ENCODE measurements at places on chromosomes 2 and 18.
A peak's percentile ranks its signal among the peaks of the same experiment; 100 is the strongest.

- DNase-seq = no peak
These were observed 103.3 kb downstream of the MYO5B start for GRCh38 chr18:50091509-50092244.

DNA sequence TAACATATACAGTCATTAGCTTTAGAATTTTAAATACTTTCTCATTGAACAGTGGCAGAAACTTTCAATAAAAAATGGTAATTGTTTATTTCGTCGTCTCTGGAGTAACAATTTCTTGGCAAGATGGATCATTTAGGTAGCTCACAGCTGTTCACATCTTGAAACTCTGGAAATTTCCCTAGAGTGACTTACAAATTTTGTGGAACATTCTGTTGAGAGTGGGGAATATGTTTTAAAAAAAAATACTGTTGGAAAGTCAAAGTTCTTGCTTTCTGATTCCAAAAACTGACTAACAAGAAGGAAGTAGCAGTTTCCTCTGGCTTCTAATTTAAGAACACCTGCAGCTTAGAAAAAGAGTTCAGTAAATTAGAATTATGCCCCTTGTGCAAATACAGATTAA is 11.2 kb upstream of the CALCRL start:
- DNase-seq = no peak

DNA sequence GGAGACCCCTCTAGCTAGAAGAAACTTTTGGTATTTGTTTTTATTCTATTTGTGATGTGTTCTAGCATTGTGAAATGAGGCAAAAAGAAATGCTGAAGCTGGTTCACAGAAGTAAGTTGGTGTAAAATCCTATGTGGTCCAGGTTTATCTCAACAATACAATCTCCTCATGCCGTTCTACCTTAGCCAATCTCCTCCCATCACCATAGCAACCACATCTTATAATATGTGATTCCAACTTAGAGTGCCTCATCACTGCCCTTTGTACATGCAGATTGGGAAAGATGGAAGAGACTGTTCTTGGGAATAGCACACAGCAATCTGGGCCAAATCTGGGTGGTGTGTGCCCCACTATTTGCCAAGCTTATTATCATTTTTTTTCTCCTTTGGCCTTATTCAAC is 30.3 kb downstream of the DPP10 start:
- DNase-seq = no peak

GRCh38 chr2:219045937-219046550 is 4.7 kb upstream of the CFAP65 start:
- DNase-seq = no peak

DNA sequence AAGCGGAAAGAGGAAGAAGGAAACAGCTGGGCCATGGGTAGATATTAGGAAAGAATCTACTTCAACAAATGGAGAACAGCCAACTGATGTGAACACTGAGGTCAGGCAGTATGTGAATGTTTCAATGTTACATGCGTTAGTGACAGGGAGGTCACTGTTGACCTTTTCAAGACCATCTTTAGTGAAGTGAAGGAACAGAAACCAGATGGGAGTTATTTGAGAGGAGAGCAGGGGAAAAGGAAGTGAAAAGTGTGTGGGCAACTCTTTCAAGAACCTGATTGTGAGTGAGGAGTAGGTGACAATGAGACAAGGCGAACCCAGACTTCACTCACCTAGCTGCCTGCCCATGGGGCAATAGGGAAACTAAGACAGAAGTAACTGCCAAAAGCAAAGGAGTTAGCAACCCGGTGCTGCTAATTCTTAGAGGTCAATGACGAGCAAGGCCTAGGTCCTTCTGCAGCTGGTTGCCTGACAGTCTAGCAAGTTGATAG is 67.0 kb downstream of the SP3 start:
- no peak for DNase-seq

DNA sequence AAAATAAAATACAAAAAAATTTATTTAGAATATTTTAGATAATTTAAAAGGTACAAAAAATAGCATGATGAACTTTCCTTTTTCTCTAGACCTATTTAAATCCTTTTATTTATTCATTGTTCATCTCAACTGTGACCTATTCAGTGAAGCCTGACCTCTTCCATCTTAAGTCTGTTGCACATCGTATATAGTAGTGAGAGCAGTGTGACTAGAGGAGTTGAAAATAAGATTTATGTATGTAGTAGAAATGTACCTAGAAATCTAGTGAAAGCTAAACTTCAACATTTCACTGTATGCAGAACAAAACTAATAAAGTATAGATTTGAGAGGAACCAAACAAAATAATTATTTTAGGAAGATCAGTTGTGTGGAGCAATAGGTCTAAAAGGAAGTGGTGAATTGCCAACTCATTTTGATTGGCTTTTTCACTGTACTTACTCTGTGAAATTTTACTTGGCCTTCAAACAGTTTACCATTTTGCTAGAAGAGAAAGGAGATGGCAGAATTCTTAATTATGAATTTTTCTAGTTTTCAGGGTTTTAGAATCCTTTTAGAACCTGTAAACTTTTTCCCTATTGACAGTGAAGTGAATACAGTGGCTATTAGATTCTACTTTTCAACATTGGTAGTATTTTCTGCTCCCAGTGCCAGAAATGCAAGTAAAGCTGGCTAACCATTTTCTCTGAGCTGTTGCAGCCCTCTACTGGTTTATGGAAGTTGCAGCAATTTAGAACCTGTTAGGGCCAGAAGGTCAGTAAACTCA is 11.0 kb downstream of the ANKRD12 start:
- peak; percentile 1 for DNase-seq

DNA sequence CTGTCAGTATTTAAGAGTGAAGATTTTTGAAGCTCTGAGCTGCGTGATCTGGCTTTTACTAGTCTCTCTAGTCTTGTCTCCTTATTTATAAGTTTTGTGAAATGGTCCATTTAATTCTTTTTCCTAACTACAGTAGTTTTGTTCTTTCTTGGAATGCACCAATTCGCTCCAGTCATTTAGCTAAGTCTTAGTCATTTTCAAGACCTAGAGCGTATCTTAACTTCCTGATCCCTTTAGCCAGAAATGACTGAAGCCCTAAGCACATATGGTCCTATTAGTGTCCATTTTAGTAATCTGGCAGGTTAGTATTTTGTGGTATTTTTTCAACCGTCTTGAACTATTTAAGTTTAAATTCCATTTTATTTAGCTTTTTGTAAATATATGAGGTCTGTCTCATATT is 3.6 kb downstream of the BIRC6 start:
- DNase-seq = no peak

DNA sequence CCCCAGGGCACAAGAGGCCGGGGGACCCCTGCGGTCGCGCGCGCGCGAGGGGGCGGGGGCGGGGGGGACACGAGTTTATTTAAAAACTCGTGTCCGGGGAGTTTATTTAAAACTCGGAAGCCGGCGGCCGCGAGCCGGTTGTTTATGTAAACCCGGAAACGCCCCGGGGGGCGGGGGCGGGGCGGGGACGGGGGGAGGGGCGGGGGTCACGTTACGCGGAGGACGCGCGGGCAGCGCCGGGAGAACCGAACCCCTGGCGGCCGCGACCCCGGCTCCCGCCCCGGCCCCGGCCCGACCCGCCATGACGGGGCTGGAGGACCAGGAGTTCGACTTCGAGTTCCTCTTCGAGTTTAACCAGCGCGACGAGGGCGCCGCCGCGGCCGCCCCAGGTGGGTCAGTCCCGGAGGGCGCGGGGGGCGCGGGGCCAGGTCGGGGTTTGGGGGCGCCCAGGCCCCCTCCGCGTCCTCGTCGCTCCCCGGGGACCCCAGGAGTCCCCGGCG is 4.4 kb downstream of the NFATC1 start:
- no peak for DNase-seq

DNA sequence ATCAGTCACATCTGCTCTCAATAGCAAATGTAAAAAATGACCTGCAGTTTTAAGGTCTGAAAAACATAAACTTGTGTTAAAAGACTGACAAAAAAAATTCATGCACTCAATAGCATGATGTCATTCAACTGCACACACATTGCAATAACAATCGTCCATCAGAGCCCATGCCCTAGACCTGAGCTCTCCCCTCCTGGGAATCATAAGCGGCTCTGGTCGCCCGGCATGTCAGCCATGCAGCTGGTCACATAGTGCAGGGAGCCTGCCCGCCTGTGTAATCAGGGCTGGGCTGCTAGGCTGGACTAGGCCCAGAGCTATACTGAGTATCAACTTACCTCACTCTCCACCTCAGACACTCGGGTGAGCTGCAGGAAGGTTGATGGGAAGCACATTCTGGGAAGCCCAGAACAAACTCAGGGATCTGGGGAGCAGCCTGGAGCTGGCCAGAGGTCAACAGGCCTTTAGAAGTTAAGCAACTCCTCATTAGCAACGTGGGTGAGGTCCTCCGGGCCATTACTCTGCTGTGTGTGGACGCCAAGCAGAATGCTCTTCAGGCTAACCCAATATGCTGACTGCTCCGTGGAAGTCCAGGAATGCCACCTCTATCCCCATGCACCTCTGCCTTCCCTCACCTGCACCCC is 165.5 kb downstream of the TTC32 start:
- DNase-seq = no peak

- no peak for DNase-seq
These were observed 72.9 kb upstream of the HK2 start for GRCh38 chr2:74760875-74761630.

DNA sequence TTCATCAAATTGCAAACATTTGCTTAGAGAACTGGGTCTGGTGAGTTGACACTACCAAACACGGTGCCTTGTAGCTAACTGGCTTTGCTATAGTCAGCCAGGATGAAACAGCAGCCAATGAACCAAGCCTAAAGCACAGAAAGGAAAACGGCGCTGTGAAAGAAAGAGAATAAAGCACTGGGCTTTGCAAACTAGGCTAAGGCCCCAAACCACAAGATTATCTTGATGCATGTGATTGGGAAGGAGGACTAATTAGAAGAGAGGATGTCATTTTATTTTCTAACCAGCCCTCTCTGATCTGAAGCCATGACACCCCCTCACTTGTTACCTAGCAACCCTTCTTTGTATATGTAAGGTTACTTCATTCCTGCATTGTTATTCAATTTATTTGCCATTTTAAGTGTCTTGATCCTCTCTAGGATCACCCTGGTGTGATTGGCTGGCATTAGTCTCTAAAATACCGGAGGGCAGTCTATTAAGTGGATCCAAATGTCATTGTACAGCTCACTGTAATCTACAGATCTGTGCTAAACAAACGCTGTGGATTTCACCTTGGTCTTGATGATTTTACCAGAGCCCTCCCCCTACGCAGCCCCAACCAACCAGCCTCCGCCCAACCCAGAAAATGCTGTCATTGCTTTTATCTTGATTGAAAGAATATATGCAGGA is 395.4 kb upstream of the ACVR2A start:
- no peak for DNase-seq

DNA sequence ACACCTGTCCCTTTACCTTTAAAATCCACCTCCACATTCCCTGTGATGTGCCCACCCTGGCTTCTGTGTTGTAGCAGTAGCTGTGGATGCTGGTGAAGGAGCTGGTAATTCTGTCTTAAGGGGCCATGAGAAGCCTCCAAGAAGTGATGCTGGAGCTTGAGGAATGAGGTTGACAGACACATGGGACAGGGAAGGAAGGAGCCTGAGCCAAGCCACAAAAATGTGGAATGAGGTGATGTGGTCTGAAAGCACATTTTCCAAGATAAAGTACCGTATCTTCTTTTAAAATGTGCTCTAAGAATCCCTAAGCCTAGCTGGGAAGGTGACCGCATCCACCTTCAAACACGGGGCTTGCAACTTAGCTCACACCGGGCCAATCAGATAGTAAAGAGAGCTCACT is 31.2 kb downstream of the VWA3B start:
- no peak for DNase-seq

GRCh38 chr18:57744211-57744694 is 58.9 kb downstream of the ATP8B1 start:
- DNase-seq = no peak

DNA sequence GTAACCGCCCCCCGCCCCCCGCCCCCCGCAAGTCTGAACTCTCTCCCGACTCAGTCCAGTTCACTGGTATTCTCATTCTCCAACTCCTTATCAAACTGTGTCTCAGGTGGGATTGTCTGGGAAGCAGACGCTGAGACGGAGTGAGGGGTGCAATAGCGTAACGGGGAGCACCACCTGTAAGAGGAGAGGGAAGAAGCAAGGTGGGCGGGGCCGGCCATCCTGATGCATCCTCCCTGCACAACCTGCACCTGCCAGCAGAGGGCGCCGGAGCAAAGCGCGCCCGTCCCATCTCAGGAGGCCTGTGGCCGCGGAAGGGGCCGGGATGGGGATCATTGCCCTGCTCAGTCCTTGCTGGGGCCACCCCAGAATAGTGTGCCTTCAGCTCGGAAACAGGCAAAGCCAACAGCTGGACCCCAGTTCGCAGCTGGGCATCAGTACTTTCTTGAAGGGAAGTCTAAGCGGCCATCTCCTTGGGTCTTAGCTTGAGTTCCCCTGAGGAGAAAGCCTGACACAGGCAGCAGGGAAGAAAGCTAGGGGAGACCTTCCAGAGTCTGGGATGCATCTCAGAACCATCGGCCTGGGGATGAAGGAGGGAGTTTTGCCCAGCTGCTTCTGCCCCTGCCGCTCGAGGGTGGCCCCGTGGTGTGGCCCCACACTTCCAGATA is 208.0 kb downstream of the TFCP2L1 start:
- DNase-seq = no peak

GRCh38 chr2:48728840-48729239 is 26.7 kb downstream of the LHCGR start:
- no peak for DNase-seq

DNA sequence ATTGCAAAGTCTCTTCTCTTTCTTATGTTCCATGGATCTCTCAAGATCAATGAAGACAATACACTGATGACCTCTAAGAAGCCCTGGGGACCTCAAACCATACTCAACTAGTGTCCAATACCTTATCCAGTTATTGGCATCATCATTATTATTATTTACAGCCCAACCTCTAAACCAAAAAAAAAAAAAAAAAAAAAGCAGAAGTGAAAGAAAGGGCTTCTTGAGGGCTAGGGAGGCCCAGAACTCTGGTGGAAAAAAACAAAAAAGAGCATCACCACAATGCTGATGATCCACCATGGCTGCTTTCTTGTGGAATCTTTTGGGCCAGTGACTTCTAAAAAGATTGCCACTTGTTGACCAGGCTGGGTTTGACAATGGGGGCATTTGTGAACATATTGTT is 324.9 kb downstream of the LPIN1 start:
- DNase-seq = no peak

DNA sequence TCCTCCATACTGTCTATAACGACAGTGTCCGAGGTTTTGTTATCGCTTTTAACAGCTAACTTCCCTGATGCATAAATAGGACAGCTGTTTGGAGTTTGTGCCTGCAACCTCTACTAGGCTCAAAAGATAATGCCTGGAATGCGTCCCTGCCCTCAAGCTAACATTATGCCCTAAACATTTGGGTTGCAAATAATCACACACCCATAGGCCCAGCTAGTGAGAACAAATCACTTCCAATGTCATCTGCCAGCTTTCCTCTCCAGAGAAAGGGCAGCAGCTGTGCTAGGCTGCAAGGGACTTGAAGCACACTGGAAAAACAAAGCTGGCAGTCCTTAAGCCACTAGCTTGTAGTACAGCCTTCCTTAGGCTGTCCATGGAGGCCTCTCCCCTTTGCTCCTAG is 201.8 kb upstream of the LYPD1 start:
- no peak for DNase-seq

Data from amygdala (tissue), 56 donors.